Inflammatory macrophage treated with lipopolysaccharide for 4 hours (primary cell): ENCODE measurements at places on chromosomes 12 and 14.

DNA sequence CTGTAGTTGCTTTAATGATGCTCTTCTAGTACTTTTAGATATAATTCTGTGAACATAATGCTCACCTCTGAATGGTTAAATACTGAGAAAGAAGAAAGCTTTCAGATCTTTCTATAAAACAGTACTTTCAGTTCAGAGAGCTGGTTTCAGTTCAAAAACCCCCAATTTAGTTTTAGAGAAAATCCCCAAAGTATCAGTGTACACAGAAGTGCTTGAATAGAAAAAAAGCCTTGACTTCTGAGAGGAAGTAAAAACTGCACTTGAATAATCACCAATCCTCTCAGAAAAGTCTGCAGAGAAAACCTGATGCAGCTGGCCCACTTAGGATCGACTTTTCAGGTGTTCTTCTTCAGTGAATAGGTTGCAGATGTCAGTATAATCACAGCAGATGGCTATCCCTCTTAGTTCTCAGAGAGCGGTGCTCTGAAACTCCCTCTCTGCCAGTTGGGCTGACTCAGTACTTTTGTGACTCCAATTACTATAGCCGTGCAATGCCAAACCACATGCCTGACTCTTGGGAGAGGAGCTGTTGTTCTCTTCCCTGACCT is 616.3 kb downstream of the LRFN5 start:
- DNase-seq, result no peak

GRCh38 chr14:56394826-56395530 is 184.6 kb upstream of the TMEM260 start:
- peak; percentile 60 for DNase-seq

DNA sequence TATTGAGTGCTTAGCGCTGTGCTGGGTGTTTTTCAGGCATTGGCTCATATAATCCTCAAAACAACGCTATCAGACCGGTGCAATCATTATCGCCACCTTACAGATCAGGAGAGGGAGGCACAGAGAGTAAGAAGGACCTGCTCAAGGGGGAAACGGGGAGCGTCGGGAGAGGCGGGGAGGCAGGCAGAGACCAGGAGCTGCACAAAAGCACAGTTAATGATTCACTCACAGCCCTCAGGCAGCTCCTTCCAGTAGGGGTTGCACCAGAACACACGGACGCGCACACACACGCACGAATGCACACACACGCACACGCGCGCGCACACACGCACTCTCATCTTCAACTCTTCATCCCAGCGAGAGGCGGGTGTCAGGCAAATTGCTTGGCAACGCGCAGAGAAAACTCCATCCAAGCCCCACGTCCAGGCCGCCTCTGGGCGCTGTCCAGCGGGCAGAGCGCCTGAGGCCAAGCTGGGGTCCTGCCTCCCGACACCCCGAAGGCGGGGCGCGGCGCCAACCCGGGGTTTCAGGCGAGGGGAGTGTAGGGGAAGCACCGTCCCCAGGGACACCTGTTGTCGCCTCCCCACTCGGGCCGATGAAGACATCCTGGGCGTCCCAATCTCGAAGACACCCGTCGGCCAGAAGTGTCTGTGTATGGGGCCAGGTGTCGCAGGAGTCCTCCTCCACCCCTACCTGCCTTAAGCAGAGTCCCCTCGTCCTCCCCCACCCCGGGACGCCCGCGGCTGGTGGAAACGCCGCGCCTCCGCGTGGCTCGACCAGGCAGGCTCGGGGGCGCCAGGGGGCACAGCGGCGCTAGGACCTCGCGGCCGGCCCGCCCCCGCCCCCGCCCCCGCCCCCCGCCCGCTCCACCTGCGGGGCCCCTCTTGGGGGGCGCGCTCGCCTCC is 35.5 kb upstream of the STON2 start:
- DNase-seq, result peak; percentile 21

- no peak for DNase-seq
Measured at GRCh38 chr14:34233619-34234018, 228.4 kb downstream of the SPTSSA start.

DNA sequence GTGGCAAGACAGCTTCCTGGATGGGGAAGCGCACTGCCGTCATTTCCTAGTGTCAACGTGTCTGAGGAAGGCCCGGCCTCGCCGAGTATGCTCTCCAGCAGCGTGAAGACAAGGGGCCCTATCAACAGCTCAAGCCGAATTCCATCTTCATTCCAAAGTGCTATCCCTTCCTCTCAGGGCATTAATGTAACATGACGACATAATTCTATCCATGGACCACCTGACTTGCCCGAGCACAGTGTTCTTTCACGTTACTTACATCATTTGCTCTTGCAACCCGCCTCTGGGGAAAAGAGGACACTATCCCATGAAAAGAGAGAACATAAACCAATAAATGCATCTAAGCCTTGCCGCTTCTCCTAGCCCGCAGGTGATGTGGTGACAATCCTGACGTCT is 22.9 kb downstream of the CCDC92 start:
- DNase-seq, result no peak

- DNase-seq, result peak; percentile 61
Measured at GRCh38 chr12:92445253-92446082, 257.3 kb upstream of the PLEKHG7 start.

- DNase-seq, result no peak
Measured at GRCh38 chr12:133203344-133204263, 22.3 kb downstream of the ZNF268 start.

DNA sequence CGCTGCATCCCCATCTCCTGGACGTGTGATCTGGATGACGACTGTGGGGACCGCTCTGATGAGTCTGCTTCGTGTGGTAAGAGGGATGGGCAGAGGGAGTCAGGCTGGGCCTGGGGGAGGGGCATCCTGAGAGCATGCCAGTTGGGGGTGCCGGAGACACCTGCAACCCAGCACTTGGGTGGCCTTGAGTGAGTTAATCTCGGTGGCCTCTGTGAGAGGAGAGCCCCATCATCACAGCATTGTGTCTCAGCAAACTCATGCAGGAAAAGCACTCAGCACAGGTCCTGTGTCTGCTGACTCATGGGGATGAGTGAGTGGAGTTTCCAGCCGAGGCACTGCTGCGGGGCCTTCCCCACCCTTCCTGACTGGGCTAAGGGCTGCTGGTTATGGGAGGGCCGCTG is 19.6 kb upstream of the LRP1-AS start:
- peak; percentile 77 for DNase-seq

DNA sequence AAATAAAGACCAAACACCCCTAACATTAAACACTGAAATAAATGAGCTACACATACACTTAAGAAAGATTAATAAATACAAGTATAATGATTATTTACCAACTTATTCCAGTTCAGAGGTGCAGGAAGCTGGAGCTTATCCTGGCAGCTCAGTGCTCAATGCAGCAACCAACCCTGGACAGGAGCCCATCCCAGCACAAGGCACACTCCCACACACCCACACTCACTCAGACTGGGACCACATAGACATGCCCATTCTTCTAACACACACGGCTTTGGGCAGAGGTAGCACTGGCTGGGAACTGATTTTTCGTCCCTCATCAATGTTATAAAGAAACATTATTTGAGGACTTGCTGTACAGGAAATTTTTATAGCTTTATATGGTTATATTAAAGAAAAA is 797.4 kb downstream of the RPS29 start:
- no peak for DNase-seq

- DNase-seq, result no peak
Measured at GRCh38 chr14:68986926-68987652, 8.0 kb upstream of the ACTN1 start.

DNA sequence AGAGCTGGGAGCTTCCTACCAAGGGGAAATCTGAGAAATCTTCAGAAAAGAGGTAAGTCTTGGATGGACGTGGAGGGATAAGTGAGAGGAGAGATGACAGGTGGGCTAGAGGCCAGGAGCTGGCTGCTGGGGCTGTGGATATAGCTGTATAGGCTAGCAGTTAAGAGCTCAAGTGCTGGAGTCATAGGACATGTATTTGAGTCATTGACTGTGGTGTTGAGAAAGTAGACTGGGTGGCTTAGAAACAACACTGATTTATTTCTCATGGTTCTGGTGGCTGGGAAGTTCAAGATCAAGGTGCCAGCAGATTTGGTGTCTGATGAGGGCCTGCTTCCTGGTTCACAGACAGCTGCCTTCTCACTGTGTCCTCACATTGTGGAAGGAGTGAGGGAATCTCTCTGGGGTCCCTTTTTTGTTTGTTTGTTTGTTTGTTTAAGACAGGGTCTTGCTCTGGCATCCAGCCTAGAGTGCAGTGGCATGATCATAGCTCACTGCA is 151.1 kb upstream of the FUT8 start:
- peak; percentile 40 for DNase-seq

DNA sequence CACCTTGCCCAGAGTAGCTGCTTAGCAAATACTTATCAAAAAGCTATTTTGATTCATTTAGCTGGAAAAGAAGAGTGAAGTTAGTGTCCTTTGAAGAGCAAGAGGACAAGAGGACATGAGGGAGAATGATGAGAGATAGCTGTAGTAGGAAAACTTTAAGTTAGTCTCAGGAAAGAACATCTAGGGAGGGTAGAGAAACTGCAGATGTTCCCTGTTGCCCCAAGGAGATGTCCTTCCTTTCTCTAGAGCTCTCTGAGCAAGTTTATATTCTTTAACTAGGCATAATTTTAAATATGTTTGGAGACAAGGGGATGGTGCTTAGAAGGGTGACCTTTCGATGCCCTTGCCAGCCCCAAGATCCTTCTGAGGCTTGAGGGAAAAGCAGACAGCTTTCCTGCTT is 529.1 kb upstream of the TBX3 start:
- DNase-seq, result no peak

- DNase-seq, result no peak
Measured at GRCh38 chr12:82437744-82438143, 79.4 kb downstream of the METTL25 start.
